DMS79 treated with DMSO at 0.1 percent for 48 hours (cell line): ENCODE measurements at places on chromosomes 16 and 17.

- DNase-seq: no peak
These were observed 27.6 kb upstream of the DLX3 start for GRCh38 chr17:50022463-50023130.

GRCh38 chr17:81457401-81457800 lies 55.2 kb downstream of the ACTG1 start:
- no peak for DNase-seq

DNA sequence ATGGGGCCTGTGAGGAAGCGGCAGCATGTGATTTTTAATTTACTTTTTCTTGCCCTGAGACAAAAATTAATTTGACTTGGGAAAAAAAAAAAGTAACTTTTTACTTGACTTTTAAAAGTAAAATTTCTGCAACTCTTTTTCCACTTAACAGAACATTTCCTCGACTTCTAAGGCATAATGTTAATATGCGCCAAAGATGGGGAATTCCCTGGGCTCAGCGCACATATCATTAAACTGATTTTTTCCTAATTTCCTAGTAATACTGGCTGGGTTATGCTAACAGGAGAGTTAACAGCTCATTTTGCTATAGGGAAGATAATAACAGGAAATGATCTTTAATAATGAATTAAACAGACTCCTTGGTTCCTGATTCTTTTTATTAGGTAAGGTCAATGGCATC lies 120.6 kb upstream of the CDH5 start:
- DNase-seq: no peak

- DNase-seq: peak; percentile 92
These were observed 14.4 kb downstream of the SLFN5 start for GRCh38 chr17:35257208-35257659.

DNA sequence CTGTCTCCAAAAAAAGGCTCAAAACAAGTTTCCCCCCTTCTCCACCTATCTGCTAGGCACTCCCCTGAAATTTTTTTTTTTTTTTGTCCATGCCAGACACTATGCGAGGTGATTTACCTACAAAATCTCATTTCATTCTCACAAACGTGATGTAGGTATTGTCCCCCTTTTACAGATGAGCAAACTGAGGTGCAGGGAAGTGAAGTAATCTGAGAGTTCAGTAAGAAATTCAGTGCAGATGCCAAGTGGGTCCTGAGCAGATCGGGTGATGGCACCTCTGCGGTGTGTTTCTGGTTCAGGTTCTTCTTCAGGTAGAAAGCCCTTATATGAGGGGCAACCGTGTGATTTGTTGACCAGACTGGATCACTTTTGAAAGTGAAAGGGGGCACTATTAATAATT lies 9.7 kb downstream of the TBKBP1 start:
- DNase-seq: no peak

- peak; percentile 88 for DNase-seq
These were observed at the start of gene TMEM132E for GRCh38 chr17:34579017-34579946. TMEM132E (plus strand) TSS chr17:34579582; CDS start chr17:34581077, 1,495 bp downstream.

DNA sequence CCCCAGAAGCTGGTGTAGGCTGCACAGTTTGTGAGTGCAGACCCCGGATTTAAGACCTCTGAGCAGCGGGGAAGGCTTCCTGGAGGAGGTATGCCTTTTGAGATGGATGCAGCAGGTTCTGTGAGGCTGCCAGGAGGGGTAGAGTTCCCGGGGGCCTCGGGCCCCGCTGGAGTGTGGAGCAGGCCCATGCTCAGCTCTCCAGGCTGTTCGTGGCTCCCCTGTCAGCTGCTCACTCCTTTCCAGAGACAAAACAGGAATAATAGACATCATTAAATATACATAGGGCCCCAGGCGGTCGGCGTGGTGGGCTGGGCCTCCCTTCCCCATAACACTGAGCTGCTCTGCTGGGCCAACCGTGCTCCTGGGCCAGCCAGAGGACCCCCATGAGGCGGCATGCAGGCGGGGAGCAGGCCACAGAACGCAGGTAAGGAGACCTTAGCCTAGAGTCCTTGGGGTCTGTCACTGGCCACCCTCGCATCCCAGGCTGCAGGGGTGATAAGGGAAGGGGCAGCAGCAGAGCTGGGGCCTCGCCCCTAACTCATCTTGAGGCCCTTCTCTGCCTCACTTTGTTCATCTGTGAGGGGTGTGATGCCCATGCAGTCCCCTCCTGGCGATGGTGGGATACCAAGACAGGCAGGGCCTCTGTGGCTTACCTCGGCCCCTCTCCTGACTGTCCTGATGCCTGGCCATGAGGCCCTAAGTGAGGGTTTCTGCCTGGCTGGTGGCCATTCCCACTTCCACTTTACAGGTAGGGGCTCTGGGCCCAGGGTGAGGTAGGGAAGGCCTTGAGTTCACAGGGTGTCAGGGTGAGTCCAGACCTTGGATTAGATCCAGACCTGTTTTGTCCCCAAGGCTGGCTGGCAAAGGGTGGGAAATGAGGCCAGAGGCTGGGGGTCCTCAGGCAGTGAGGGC lies at the start of gene MYO15A:
MYO15A (plus strand) TSS at position 356 of the 912 bp plus-strand sequence. CDS start 10,045 bp downstream, outside the sequence.
- DNase-seq: no peak

- DNase-seq: no peak
These were observed 13.4 kb downstream of the CBFA2T3 start for GRCh38 chr16:88963583-88963982.

DNA sequence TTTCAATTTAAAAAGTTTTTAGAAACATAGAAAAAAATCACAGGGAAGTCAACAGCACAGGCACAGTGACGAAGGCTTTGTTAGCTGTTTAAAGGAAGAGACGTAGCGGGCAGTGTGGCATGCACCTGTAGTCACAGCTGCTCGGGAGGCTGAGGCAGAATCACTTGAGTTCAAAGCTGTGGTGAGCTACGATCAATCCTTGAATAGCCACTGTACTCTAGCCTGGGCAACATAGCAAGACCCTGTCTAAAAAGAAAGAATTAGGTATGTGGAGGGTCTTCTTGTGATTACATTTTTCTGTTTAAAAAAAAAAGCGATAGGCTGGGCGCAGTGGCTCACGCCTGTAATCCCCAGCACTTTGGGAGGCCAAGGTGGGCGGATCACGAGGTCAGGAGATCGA lies 50.1 kb downstream of the FOXK2 start:
- DNase-seq: no peak

DNA sequence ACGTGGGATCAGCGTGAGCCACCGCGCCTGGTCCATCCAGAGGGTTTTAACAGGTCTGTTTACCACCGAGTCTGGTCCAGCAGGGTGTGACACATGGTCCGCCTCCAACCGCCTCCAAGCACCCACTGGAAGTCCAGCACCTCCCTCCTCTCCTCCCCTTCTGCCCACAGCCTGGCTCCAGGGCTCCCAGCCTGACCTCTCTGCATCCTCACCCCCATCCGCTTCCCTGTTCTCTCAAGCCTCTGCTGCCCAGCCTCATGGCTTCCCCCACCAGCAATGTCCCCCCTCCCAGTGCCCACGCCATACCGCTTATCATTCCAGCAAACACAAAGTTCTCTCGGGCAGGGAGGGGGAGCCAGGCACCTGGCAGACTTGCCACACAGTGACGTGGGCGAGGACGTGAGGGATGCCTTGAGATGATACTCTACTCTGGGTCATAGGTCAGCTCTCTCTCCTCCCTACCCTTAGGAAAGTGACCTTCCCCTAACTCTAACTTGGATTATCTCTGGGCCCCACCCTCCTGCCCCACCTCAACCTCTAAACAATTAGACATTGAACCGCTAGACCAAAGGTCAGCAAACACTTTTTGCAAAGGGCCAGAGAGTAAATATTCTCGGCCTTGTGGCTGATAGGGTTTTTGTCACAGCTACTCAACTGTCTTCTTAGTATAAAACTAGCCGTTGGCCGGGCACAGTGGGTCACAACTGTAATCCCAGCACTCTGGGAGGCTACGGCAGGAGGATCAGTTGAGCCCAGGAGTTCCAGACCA lies 23.1 kb downstream of the CDC42EP4 start:
- no peak for DNase-seq

GRCh38 chr17:8556074-8556473 lies 74.5 kb downstream of the MYH10 start:
- DNase-seq: no peak

DNA sequence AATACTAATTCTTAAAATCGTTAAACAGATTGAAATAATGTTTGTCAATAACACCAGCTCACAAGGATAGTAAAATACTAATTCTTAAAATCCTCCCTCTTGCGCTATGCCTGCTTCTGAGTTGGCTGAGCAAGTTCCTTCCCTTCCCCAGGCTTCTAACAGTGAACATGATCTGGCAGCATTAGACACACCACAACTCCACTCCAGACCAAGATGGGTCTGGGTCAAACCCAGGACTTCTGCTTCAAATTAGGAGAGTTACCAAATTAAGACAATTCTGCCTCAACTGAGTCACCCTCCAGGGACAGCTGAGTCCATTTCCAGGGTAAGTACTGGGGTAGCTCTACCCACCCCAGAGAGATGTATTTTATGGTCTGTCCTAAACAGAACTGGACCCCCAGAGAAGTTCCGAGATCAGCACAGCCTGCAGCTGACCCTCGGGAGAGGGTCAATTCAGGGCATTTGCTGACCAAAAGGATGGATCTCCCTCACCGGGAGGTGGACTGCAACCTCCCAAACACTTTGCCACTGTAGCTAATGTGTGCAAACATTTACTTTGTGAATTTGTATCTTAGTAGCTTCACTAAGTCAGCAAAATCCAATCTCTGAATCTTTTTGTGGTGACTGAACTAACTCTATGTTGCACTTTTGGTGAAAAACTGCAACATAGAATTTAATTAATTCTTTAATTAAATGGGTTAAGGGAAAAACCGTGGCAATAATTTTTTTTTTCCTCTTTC lies 48.8 kb downstream of the ADCY9 start:
- DNase-seq: no peak

- no peak for DNase-seq
These were observed 13.4 kb downstream of the BCO1 start for GRCh38 chr16:81251871-81252270.
